Muscle of back (tissue), 13 donors: ENCODE measurements at places on chromosomes 4 and X. TPM values are rescaled to one million over a fixed set of nuclear protein-coding genes. Genes with fewer than 3 reads are reported as not detected.

DNA sequence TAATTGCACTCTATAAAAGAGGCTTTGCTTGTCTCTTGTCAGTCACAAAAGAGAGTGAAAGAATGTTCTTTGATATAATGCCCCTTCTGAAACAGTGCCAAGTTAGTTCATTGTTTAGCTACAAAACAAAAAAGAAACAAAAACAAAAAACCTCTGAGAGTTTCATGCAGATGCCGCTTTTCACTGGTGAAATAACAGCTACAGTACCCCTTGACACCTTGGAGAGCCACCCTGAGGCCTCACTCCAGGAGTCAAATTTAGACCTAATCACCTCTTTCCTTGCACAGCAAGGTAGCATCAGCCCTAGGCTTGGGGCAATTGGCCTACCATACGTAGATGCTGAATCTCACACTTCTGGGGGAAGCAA is 185.2 kb downstream of the UNC5C start:
- DNase-seq, result no peak

DNA sequence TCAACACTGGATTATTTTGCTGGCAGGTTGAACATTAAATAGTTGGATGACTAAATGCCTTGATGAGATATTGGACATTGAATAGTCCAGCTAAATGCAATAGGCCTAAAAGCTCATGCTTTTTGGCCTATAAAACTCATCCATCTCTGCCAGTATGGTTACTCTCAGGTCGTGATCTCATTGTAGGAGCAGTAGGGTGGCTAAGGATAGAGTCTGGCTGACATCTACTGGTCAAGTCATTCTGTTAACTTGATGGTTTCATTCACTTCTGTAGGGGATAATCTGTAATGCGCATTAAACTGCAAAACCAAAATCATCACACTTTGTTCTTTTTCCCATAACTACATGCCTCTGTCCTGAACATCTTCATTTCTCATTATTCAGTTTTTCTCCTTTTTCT is 227.0 kb downstream of the DKK2 start:
- DNase-seq, result peak; percentile 31

DNA sequence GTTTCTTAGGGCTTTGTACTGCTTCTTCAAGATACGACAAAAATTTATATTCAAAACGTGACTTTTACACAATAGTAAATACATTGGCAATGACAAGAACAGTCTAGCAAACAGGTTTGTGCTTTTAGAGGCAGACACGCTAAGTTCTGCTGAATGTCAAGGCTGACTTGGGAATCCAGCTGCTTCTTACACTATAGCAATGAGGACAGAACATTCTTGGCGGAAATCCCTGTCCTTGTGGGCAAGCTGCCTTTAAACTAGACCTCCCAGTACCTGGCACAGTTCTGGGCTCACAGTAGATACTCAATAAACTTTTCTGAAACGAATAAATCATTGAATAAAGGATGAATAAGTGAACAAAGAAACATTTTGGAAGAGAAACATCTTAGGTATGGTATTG is 148.2 kb downstream of the RASL11B start:
- no peak for DNase-seq

Gene NDP
- polyA plus RNA-seq, result 0.78 TPM
